ENCODE measurements at places on chromosomes 1 and 21.
A peak's percentile ranks its signal among the peaks of the same experiment; 100 is the strongest.

DNA sequence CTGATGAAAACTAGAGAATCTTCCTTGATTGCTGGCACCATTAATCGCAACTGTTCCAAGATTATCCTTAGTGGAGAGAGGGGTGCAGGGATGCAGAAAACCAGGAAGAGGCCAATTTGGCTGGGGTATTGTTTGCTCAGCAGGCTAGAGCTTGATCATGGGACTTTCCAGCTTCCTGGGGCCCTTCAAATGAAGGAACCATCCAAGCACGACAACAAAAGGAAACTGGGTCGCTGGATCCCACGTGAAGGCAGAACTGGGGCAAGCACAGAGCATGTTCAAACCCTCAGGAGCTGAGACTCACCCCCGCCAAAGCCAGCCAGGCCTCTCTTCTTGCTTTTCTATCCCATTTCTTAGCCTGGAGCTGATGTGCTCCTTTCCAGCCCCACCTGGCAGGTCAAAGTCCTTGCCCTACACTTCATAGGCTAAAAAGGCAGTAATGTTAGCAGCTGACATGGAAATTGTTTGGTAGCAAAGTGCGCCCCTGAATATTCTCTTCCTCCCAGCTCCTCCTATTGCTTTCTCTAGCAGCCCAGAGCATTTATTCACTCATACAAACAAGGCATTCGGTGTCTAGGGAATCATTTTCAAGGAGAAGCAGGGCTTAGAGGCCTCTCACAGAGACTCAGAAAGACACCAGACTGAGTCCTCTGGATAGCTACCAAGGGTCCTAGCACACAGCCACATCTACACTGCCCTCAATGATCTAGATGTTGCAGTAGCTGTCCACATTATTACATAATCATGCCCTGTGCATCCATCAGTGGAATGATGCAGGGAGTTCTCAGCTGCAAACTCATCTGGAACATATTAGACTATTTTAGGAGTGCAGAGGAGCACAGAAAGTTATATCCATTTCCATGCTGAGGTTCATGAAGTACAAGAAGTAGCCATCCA, 11.5 kb downstream of the KCNA2 start:
- peak; percentile 77 for DNase-seq

DNA sequence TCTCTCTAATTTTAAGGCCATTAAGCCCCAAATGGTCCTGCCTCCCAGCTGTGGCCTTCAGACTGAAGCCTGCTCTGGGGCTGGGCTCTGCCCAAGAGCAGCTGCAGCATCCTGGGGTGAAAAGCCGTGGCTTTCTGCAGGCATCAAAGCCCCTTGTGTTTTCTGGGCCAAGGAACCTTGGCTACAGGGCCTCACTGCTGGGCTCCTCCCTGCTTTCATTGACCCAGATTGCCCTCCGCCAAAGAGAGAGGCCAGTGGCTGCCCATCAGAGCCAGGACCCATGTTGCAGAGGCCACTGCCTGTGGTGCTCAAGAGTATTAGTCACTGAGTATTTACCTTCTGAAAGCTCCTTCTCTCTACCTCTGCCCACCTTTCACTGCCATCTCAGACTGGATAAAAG, 1.6 kb downstream of the ZNF648 start:
- DNase-seq: no peak

DNA sequence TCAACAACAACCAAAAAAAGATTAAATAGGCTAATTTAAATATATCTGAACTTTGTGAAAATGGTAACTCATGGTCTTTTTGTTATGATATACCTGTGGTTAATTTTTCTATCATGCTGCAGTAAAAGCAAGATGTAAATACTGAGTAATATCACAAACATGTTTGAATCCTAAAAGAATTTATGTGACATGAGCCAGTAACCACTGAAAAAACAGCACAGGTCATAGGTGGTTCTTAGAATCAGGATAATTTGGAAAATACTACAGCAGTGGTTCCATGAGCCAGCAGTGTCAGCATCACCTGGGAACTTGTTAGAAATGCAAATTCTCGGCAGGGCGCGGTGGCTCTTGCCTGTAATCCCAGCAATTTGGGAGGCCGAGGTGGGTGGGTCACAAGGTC, 4.1 kb downstream of the ATP5IF1 start:
- no peak for DNase-seq

DNA sequence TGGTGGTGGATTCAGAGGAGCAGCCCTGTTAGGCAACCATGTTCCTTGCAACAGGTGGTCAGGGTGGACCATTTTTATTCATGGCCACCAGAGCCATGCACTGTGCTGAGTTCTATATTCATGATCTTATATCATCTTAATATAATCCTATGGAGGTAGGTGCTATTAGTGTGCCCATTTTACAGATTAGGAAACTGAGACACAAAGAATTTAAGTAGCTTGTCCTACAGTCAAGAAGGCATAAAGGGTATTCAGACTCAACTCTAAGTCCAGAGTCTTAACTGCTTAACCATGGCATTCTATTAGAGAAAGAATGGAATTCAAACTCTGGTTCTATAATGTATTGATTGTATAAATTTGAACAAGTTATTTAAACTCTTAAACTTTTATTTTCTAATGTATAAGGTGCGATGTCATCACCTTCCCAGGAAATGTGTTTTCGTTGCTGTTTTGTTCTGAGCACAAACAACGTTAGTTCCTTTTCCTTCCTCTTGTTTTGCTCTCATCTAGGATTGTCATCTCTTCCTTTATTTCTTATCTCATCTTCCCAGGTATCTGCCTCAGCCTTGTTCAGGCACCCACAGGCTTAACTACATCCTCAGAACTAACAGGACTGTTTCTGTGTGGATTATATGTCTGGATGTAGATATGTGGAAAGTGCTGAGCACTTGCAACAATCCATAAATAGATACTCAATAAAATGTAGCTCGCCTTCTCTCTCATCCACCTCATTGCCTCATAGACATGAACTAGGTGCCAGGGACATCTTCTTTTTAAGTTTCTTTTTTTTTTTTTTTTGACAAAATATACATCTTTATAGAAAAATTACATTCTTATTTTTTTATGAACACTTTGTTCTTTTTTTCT, 207.1 kb downstream of the NFIA start:
- no peak for DNase-seq

GRCh38 chr1:207032528-207033017, at the start of gene C1orf116:
Gene C1orf116, minus strand, starts transcription at chr1:207032756. Its CDS starts 5,158 bp downstream, at chr1:207027598.
- DNase-seq: no peak

DNA sequence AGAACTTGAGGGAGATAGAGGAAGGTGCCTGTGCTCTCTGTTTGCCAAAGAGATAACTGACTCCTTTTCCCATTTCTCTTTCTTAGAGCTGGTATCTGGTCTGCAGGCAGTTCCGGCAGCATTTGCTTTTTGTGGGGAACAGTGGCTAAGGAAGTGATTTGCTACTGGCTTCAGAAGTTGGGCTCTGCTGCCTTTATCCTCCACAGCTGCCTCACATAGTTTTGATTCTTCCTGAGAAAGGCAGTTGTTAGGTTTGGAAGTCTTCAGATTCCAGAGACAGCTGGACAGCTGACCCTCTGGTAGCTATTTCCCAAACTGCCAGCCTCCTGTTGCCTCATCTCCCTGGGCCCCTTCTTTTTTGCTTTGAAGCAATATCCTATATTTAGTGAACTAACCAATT, 62.6 kb upstream of the MACF1 start:
- DNase-seq: no peak

DNA sequence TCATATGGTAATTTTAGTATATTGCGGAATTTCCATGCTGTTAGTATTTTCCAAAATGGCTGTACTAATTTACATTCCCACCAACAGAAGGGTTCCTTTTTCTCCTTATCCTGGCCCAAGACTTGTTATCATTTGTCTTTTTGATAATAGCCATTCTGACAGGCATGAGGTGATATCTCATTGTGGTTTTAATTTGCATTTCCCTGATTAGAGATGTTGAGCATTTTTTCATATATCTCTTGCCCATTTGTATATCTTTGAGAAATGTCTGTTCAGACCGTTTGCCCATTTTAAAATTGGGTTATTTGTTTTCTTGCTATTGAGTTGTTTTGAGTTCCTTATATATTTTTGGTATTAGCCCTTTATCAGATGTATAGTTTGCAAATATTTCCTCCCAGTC, 14.0 kb downstream of the CAPZA1 start:
- DNase-seq: no peak

DNA sequence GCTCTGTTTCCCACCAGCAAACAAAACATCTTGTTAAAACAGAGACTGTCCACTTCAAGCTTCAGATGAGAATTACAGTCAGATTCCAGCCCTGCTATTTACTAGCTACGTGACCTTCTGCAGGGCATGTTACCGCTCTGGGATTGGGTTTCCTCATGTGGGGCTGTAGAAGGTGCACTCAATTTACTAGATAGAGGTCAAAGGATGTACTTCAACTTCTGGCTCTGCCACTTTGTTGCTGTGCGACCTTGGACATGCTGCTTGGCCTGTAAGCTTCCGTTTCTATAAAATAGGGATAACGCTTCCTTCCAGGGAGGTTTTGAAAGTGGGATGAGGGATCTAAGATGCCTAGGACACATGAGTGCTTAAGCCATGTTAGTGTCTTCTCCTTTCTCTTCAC, 46.0 kb upstream of the LRIG2 start:
- DNase-seq: no peak

DNA sequence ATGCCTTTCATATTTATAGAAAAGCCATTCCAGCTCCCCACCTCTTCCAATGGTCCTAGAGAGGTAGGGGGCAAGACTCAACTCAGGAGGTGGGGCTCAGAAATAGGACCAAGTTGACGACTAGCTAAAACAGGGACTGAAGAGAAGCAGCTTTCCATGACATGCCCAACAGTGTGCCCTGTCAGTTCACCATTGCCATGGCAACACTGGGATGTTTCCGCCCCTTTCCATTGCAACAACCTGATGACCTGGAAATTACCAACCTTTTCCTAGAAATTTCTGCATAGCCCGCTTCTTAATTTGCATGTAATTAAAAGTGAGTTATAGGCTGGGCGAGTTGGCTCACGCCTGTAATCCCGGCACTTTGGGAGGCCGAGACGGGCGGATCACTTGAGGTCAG, 22.4 kb upstream of the INTS3 start:
- no peak for DNase-seq

DNA sequence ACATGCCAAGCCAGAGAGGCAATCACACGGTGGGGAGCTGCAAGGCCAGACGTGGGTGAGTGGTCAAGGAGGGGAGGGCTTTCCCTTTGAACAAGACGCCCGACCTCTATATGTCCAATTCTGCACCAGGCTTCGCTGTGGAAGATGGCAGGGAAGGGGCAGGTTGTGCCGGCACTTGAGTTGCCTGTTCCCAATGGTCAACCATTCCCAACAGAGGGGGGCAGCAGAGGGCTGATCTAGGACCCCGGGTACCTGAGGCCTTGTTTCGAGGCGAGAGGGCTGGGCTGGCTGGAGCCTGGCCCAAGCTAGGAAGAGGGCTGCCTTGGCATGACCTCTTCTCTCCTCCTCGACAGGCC, 64.9 kb downstream of the TMEM53 start:
- DNase-seq: no peak

DNA sequence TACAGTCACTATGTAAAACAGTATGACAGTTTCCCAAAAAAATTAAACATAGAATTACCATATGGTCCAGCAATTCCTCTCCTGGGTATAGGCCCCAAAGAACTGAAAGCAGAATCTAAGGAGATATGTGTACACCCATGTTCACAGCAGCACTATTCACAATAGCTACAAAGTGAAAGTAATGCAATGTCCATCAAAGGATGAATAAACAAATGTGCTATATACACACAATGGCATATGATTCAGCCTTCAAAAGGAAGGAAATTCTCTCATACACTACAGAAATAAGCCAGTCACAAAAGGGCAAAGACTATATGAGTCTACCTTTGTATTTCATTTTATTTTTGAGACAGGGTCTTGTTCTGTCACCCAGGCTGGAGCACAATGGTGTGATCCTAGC, 120.4 kb downstream of the TOMM20 start:
- no peak for DNase-seq

Measured in anterior cingulate cortex (tissue), 58 donors.